Smooth muscle cell of the brain vasculature (primary cell): ENCODE measurements at places on chromosomes 4 and X.

DNA sequence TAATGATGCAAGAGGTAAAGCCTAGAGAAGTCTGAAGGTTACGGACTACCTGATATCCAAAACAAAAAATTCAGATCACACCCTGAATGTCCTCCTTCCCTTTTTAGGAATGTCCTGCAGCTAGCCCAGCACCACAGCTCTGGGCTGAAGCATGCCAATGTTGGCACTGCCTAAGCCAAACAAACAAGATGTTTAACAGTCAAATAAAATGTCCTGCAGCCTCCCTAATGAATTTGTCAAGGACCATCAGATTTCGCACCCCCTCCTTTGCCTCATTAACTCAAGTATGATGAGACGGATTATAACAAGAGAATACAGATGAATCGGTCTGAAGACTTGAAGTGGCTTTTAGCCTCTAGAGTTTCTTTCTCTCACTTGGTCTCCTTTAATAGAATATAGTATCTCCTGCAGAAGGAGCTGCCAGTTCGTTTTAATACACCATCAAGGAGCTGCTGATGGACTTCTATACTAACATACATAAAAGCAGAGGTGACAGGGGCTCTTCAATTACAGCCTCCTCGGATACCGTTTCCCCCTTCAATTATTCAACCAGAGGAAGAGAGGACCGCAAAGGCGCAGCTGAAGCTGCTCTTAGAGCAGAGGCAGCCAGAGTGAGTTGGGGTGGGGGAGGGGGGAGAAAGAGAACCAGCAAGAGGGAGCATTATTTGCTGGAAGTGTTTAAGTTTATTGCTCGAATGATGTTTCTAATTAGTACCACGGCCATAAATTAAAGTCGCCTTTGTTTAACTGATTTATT lies 3.0 kb upstream of the MAB21L2 start:
- no peak for DNase-seq

DNA sequence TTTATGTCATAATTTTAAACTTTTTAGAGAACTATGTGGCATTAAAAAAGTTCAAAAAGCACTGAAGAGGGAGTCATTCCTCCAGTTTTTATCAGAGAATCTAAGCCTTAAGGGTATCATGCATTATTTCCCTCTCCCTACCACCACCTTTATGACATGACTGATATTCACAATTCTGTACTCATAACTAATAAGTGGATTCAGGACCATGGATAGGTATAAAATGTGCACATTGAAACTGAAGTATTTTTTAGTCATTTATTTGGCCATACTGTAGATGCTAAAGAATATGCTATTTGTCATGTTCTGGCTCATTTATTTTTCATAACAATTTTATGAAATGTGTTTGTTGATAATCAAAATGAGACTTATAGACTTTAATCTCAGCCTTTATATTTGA lies 897.5 kb upstream of the AGA start:
- DNase-seq = no peak

GRCh38 chr4:168723020-168723419 lies 226.2 kb downstream of the PALLD start:
- DNase-seq = no peak

GRCh38 chr4:123825596-123826291 lies 429.1 kb downstream of the SPRY1 start:
- DNase-seq = no peak

DNA sequence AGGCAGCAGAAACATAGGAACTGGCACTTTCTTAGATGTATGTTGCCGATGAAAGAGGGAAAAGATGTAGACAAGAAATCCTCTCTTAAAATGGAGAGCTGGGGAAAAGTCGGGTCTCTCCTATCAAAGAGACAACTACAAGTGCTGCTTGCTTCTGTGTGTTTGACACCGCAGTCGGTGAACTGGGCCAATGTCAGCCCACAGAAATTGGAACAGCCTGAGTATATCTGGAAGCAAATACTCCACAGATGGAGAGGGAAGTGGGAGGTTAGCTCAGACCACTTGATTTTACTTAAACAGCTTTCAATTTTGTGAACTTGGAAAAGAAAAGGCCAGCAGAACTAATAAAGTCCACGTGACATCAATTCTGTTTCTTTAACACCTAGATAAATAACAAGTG lies 230.9 kb upstream of the FAT1 start:
- DNase-seq = no peak

DNA sequence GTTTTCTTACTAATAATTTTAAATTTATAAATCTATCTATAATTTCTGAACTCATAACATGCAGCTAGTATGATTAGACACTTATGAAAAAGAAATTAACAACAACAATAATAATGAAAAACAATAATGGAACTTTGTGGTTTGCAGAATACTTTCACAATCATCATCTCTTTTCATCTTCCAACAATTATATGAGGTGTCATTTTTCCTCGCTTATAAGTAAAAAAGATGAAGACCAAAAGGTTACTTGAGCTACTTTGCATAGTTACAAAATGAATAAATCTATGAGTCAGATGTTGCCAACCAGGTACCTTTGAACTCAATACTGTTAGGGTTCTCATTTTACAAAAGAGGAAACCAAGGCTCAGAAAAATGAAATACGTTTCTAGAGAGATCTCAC lies 98.5 kb upstream of the ELOVL6 start:
- no peak for DNase-seq

DNA sequence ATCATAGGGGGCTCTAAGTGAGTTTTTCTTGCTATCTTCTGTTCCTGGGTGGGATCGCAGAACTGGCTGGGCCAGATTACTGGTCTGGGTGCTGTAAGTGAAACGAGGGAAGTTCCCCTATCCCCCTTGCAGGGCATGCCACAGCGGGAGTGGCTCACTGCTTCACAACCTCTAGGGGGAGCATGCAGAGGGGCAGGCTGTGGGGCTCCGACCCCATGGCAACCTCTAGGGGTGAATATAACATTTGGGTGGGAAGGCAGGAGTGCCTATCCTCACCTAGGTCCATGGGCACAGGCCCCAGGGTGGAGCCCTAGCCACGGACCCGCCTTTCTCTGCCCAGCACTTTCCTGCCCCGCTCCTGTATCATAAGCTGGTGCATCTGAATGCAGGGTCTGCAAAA lies 1.7 kb upstream of the RRAGB start:
- no peak for DNase-seq

DNA sequence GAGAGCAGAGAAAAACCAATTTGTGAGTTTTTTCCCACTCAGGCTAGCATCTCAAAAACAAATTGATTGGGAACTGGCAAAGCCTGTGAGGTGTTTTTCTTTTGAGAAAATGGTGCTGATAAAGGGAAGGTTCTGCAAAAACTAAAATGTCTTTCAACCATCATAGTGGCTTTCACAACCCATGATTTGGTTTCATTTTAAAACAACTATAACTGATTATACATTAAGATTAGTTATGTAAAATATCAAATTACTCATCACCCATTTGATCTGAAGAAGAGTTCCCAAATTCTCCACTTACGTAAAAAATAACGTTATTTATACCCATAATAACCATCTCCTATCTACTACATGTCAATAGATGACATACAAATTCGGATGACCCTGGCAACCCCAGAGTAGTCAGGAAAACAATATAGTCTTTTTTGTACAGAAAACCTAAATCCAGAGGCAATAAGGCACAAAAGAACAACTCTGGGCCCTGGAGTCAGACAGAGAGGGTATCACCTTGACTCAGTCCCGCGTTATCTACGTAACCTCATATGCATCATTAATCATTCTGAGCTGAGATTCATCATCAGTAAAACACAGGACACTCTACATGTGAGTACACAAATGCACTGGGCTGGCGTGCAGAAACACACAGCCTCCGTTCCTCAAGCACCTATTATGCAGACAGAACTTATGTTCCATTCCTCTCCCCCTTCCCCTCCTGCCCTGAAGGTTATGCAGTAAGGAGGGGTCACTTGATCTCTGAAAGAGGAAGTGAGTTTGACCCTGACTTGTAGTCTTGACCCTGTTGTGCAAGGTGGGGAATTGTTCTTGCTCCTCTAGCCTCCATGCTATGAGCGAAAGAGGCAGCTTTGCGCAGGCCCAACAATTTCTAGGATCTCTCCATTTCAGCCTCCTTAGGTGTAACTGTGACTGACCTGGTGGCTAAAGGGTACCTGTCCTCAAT lies 82.2 kb downstream of the SLC9A7 start:
- no peak for DNase-seq

- no peak for DNase-seq
Observed at GRCh38 chr4:73612032-73612431, 8.2 kb downstream of the RASSF6 start.

DNA sequence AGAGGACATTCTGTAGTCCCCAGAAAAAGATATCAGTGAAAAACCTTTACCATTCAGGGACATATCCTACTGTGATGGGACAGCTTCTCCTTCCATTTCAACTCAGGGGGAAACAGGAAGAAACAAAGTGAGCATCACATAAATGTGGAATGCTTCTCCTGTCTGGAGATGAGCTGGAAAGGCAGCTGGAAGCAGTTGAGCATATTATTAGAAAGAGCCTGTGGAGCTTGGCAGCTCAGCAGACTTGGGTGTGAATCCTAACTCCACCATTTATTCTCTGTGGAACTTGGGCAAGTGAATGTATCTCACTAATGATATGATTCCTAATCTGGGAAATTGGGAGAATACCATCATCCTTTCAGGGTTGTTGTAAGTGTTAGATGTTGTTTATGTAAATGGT lies 232.1 kb upstream of the F9 start:
- no peak for DNase-seq

GRCh38 chrX:121146059-121146628 lies 98.7 kb downstream of the GLUD2 start:
- no peak for DNase-seq

DNA sequence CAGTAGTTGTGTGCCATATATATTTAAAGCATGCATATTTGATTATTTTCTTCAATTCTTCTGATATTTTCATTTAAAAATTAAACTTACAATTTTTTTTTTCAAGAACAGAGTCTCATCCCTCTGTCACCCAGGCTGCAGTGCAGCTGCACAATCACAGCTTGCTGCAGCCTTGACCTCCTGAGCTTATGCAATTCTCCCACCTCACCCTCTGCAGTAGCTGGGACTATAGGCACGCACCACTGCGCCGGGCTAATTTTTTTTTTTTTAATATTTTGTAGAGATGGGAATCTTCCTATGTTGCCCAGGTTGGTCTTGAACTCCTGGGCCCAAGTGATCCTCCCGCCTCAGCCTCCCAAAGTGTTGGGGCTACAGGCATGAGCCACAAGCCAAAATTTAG lies 5.8 kb upstream of the DCLK2 start:
- no peak for DNase-seq

GRCh38 chrX:86148024-86148511 lies at the start of gene DACH2:
Gene DACH2, plus strand, starts transcription at chrX:86148451.
- DNase-seq = peak; percentile 26

GRCh38 chr4:159937595-159937994 lies 834.7 kb downstream of the RAPGEF2 start:
- no peak for DNase-seq

DNA sequence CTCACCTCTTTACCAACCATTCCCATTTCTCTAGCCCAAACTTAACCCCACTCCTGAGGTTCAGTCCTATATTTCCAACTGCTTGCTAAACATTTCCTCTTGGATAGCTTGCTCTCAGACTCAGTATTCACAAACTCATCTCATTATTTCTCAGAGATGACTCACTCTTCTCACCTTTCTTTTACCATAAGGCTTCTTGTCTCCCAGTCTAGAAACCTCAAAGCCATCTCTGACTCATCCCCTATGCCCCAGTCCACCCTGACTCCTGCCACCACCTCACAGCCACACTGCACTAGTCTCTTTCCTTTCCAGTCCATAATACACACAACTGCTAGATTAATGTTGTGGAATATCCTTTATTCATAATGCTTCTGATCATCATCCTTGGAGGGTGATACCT lies 4.8 kb downstream of the FRMPD3 start:
- DNase-seq = no peak

GRCh38 chr4:62342346-62342745 lies 1142.2 kb downstream of the ADGRL3 start:
- no peak for DNase-seq

DNA sequence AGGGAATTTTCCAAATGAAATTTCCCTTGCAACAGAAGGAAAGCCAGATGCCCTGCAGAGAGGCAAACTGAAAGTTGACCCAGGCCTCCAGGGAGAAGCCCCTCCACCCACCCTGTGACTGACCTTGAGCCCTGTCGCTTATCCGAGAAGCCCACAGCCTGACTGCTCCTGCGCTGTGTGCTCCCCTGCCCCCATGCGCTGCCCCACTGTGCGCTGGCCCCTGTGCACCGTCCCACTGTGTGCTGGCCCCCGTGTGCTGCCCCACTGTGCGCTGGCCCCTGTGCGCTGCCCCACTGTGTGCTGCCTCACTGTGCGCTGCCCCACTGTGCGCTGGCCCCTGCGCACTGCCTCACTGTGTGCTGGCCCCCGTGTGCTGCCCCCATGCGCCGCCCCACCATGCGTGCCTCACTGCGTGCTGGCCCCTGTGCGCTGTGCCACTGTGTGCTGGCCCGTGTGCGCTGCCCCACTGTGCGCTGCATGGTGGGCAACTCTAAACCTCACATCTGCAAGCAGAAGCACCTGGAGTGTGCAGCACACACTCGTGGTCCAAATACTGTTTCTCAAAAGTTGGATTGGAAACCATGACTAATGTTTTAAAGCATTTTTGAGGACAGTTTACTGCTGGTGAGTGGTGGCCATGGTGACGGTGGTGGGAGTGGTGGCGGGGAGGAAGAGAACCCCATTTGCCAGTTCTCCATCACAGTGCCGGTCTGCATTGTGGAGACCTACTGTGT lies 8.3 kb upstream of the GRPEL1 start:
- no peak for DNase-seq

- no peak for DNase-seq
Observed at GRCh38 chrX:36978886-36979285, 29.3 kb upstream of the FAM47C start.

DNA sequence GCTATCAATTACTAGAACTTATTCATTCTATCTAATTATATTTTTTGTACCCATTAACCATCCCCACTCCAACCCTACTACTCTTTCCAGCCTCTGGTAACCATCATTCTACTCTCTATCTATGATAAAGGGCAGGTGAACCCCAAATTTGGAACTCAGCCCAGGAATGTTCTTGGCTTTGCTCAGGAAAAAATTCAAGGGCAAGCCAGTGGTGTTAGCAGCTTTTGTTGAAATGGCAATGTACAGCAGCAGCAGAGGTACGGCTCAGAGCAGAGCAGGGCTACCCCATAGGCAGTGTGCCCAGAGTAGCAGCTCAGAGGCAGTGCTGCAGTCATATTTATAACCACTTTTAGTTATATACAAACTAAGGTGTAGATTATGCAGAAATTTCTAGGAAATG lies 138.2 kb downstream of the RNF150 start:
- DNase-seq = no peak

GRCh38 chr4:2462218-2462991 lies 6.5 kb upstream of the RNF4 start:
- DNase-seq = no peak

- no peak for DNase-seq
Observed at GRCh38 chr4:1099270-1099669, 14.1 kb downstream of the RNF212 start.

GRCh38 chr4:120839974-120840751 lies 82.4 kb downstream of the PRDM5 start:
- DNase-seq = no peak

GRCh38 chrX:113473418-113473817 lies 632.8 kb upstream of the AMOT start:
- no peak for DNase-seq

GRCh38 chr4:101192244-101192643 lies 155.1 kb downstream of the PPP3CA start:
- DNase-seq = no peak
